ENCODE measurements at places on chromosomes 1 and 21.

DNA sequence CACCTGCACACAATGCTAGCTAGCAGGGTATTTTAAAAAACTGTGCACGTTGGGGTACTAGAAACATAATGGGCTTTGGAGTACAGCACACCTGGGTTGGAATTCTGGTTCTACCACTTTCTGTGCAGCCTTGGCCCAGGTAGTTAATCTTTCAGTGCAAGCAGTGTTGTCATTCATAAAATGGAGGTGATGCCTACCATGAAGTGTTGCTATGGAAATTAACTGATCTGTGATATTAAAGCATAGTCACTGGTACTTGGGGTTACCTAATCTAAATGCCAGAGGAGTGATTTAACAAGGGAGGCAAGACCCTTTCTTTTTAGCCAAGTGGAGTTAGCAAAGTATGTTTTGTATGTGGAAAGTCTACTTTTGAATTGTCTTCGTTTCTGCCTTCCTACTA is 18.0 kb downstream of the ATP1B1 start:
- no peaks in the 10 kb centered on the region for H3K27me3 ChIP-seq
- peaks cover 6% of the 10 kb centered on the region for H3K4me1 ChIP-seq
- no peak for DNase-seq
- no peak overlapping the region for H3K4me3 ChIP-seq

DNA sequence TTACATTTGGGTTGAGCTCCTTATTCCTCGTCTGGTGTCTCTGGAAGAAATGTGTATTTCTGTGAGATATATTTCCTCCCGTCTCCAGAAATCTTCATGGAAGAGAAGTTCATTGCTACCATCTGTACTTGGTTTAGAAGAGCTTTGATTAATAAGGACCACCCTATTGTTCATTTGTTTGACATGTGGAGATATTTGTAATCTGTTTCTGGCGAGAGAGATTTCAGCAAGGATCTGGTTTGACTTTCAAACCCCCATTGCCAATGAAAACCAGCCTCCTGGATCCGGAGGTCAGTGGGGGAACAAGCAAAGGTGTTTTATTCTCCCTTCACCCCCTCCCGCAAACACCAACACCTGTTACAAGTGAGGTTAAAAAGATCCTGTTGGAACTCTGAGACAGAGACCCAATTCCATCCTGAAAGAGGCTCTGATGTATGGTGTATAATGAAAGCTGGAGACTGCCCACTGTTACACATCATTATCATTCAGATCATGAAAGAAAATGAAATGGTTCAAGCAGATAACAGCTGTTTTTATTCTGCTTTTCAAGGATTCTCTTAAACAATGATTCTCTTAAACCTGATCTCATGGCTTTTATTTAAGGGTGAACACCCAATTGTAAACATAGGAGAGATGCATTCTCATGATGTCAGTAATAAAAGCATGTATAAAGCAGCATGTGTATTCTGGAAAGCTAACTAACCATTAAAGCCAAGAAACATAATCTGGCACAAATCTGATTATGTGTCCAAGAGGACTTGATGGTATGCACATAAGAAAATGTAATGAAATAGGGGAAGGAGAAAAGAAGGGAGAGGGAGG is 393.5 kb upstream of the ADGRL2 start:
- no peak for DNase-seq
- H3K4me1 ChIP-seq: no peaks in the 10 kb centered on the region
- H3K27me3 ChIP-seq: no peaks in the 10 kb centered on the region
- no peak overlapping the region for H3K4me3 ChIP-seq
- no peak overlapping the region for H3K27ac ChIP-seq

- H3K27me3 ChIP-seq: no peaks in the 10 kb centered on the region
- no peak for DNase-seq
- H3K36me3 ChIP-seq: no peaks in the 10 kb centered on the region
- H3K27ac ChIP-seq: no peak overlapping the region
These were observed 609.6 kb downstream of the BRINP3 start for GRCh38 chr1:189868021-189868420.

GRCh38 chr1:41810446-41810845 is 108.3 kb downstream of the HIVEP3 start:
- H3K27ac ChIP-seq: peak overlapping the region; percentile 91
- no peak overlapping the region for H3K4me3 ChIP-seq
- no peaks in the 10 kb centered on the region for H3K27me3 ChIP-seq
- peak; percentile 48 for DNase-seq
- H3K4me1 ChIP-seq: peaks cover 50% of the 10 kb centered on the region

- H3K4me3 ChIP-seq: no peak overlapping the region
- H3K4me1 ChIP-seq: peaks cover 24% of the 10 kb centered on the region
- H3K27me3 ChIP-seq: no peaks in the 10 kb centered on the region
- DNase-seq: no peak
- H3K36me3 ChIP-seq: peaks cover 7% of the 10 kb centered on the region
These were observed 42.0 kb downstream of the ACOT7 start for GRCh38 chr1:6351480-6352137.

GRCh38 chr1:111480674-111481073 is 6.9 kb downstream of the C1orf162 start:
- peaks cover 41% of the 10 kb centered on the region for H3K4me1 ChIP-seq
- peaks cover 7% of the 10 kb centered on the region for H3K36me3 ChIP-seq
- DNase-seq: no peak
- no peak overlapping the region for H3K27ac ChIP-seq
- no peaks in the 10 kb centered on the region for H3K27me3 ChIP-seq
- H3K4me3 ChIP-seq: no peak overlapping the region

DNA sequence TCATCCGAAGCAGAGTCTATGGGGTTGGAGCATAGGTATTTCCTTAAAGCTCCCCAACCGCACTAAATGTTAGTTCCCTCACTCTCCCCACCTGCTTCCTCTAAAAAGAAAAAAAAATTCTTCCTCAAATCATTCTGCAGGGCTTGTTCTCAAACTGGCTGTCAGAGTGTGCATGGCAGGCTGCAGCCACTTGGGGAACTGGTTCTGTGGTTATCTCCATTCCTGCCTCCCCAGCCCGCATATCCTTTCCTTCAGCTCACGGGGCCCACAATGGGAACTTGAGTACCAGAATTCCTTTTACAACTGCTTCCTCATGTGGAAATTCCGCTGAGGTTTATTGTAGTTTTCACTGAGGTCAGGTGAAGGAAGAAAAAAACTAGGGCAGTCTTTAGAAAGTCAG is 159.2 kb downstream of the PIGK start:
- no peaks in the 10 kb centered on the region for H3K36me3 ChIP-seq
- peaks cover 41% of the 10 kb centered on the region for H3K27me3 ChIP-seq
- no peak for DNase-seq
- no peak overlapping the region for H3K4me3 ChIP-seq
- H3K27ac ChIP-seq: no peak overlapping the region
- no peaks in the 10 kb centered on the region for H3K4me1 ChIP-seq

- peaks cover 3% of the 10 kb centered on the region for H3K36me3 ChIP-seq
- no peak overlapping the region for H3K4me3 ChIP-seq
- peaks cover 14% of the 10 kb centered on the region for H3K4me1 ChIP-seq
- no peak for DNase-seq
- no peak overlapping the region for H3K27ac ChIP-seq
These were observed 67.5 kb downstream of the CD2 start for GRCh38 chr1:116821763-116822162.

DNA sequence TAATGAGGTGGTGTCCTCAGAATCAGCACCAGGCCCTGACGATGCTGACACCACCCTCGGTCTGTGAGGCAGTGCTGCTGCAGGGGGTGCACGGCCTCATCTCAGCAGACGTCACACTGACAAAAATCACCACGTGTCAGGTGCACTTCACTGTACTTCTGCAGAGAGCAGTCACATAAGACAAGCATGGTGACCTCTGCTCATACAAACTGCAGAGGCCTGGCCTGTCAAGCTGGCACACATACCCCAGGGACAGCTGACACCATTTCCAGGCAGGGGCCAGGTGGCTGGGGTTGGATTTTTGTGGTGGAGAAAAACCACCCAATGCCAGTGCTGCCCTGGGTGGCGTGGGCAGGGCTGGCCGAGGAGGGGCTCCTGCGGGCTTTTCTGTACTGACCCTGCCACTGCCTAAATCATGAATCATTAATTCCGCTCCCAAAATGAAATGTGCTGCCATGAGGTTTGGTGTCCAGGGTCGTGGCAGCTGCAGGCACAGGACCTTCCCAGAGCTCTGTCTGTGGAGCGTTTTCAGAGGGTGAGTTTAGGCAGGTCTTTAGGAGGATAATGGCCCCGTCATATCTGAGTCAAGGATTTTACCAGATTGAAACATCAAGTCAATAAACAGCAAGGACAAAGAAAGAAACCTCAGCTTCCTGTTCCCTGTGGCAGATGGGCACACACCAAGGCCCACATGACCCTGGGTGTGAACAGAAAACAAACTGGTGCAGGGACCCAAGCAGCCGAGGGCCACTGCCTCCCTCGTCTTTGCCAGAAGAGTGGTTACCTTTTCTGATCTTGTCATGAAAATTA is 33.4 kb upstream of the GPR153 start:
- peak; percentile 13 for DNase-seq
- H3K27ac ChIP-seq: peak overlapping the region; percentile 91
- H3K4me1 ChIP-seq: peaks cover 36% of the 10 kb centered on the region
- H3K27me3 ChIP-seq: no peaks in the 10 kb centered on the region

DNA sequence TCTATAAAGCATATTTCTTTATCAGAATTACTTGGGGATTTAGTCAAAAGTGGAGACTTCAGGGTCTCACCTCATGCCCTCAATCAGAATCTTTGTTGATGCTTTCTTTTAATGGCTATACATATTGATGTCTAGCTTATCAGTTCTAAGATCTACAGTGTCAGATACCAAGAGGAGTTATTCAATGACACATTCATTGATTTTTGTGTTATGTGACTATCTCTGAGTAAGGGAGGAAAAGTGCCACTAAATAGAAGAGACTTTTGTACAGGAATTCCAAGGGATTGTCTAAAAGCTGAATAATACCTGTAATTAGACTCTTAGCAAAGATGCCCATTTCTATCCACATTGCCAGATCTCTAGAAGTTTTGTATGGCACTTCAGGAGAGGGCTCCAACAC is 87.2 kb downstream of the HLX start:
- no peak overlapping the region for H3K4me3 ChIP-seq
- DNase-seq: no peak
- H3K36me3 ChIP-seq: no peaks in the 10 kb centered on the region
- H3K4me1 ChIP-seq: no peaks in the 10 kb centered on the region
- no peak overlapping the region for H3K27ac ChIP-seq

- no peaks in the 10 kb centered on the region for H3K36me3 ChIP-seq
- no peak overlapping the region for H3K27ac ChIP-seq
- H3K4me1 ChIP-seq: no peaks in the 10 kb centered on the region
- no peak for DNase-seq
- no peak overlapping the region for H3K4me3 ChIP-seq
- peaks cover 18% of the 10 kb centered on the region for H3K27me3 ChIP-seq
These were observed 442.4 kb downstream of the CAMTA1 start for GRCh38 chr1:7227654-7228053.

DNA sequence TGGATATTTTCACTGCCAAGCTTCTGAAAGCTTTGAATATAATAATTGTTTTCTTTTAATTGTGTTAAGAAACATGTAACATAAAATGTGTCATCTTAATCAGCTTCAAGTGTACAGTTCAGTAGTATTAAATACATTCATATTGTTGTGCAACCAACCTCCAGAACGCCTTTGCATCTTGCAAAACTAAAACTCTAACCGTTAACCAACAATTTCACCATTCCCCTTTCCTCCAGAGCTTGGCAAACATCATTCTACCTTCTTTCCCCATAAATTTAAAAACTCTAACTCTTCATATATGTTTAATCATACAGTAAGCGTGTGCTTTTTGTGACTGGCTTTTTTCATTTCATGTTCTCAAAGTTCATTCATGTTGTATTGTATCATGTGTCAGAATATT is 2.1 kb downstream of the MNDA start:
- H3K4me1 ChIP-seq: peaks cover 25% of the 10 kb centered on the region
- H3K27ac ChIP-seq: no peak overlapping the region
- no peaks in the 10 kb centered on the region for H3K27me3 ChIP-seq
- peak overlapping the region; percentile 54 for H3K4me3 ChIP-seq
- H3K36me3 ChIP-seq: no peaks in the 10 kb centered on the region
- DNase-seq: no peak

DNA sequence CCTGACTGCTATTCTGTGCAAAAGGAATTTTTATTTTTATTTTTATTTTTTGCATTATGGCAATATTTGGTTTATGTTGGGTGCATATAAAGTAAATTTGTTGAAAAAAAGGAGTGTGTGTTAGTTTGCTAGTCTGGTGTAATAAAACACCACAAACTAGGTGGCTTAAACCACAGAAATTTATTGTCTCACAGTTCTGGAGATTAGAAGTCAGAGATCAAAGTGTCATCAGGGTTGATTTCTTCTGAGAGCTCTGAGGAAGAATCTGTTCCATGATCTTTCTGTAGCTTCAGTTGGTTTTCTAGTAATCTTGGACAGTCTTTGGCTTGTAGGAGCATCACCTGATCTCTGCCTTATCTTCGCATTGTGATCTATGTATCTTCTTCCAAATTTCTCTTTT is 6.5 kb downstream of the SLC30A7 start:
- H3K36me3 ChIP-seq: peaks cover 53% of the 10 kb centered on the region
- H3K27me3 ChIP-seq: no peaks in the 10 kb centered on the region
- peaks cover 47% of the 10 kb centered on the region for H3K4me1 ChIP-seq

DNA sequence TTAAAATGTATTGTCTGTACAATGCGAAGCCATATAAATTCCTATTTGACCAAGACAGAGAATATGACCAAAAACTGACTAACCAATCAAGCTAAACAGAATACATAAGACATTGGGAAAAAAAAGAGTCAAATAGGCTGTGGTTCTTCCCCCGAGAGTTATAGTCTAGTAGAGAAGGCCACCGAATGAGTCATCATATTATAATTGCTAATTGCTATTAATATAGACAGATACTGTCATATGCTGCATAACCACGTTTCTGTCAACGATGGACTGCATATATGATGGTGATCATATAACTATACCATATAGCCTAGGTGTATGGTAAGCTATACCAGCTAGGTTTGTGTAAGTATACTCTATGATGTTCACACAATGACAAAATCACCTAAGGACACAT is 82.5 kb downstream of the WDR64 start:
- no peak for DNase-seq
- H3K4me1 ChIP-seq: no peaks in the 10 kb centered on the region
- no peaks in the 10 kb centered on the region for H3K36me3 ChIP-seq
- H3K4me3 ChIP-seq: no peak overlapping the region
- H3K27me3 ChIP-seq: peaks cover 4% of the 10 kb centered on the region
- no peak overlapping the region for H3K27ac ChIP-seq

DNA sequence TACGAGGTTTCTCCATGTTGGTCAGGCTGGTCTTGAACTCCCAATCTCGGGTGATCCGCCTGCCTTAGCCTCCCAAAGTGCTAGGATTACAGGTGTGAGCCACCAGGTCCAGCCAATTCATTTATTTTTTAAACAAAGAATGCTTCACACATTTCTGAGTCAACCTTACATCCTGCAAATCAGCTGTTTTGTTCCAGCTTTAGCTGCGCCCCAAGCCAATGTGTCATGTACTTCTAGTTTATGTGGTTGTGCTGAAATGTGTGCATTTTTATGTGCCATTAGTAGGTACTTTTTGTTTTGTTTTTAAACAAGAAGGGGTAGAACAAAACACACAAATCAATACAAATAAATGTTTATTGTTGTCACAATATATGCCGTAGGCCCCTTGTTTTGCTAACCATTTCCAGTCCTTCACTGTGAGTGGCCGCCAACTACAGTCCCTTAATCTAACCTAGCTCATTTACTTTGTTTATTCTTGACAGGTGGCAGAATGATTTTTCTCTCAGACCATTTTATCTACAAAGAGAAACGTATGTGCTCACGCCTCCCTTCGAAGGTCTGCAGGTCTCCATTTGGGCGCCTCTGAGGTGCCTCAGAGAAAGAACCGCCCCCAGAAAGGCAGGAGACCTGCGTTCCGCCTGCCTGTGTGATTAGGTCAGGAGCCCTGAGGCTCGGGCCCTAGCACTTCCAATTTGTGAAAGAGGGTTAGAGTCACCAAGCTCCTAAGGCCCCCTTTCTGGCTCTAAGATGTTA is 2.8 kb upstream of the CASQ2 start:
- DNase-seq: no peak
- H3K36me3 ChIP-seq: no peaks in the 10 kb centered on the region
- H3K4me1 ChIP-seq: no peaks in the 10 kb centered on the region
- H3K27me3 ChIP-seq: peaks cover 31% of the 10 kb centered on the region
- H3K27ac ChIP-seq: no peak overlapping the region
- H3K4me3 ChIP-seq: no peak overlapping the region

Data from effector memory CD8-positive, alpha-beta T cell (primary cell).